Stimulated activated memory B cell treated with anti-CD40 and anti-IgM and Interleukin-4, amounts not matched to agents 10 μg/mL and 1 μg/mL and 100 μg/mL, for 72 hours (primary cell): ENCODE measurements at places on chromosomes 12 and 14.

- peak; percentile 9 for ATAC-seq
These were observed 250.3 kb downstream of the SPTSSA start for GRCh38 chr14:34211732-34212131.

DNA sequence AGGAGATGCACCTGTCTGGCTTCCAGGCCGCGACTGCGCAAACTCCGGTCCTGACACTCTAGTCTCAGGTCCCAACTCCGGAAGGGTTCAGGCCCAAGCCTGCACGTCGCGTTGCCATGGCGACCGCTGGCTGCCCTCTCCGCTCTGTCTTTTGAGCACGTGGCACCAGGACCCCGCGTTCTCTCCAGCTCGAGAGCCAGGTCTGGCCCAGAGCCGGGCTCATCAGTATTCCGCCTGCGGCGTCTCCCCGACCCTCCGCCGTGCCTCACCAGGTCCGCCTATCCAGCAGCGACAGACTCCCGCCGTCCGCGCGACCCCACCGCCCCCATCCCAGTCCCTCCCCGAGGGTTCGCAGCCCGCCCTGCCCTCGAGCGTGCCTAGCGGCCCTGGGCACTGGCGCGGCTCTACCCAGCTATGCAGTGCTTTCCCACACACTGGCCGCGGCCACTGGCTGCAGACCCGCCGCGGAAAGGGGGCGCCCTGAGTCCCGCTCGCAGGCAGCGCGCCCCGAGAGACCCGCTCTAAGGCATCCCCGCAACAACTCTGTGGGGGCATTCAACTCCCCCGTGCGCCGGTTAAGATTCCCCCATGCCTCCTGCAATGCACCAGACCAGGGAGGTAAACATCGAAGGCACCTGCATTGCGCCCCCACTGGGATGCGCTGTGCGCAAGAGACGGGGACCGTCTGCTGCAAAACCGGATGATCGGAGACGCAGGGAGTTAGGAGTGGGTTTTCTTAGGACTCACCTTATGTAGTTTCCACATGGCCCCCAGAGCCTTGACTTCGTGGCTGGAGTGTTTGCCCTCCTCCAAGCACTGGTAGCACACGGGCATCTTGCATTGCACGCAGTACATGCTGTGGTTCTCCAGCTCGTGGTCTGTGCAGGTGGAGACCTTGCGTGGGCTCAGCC is 1.3 kb downstream of the TRIM9 start:
- peak; percentile 39 for ATAC-seq

- no peak for ATAC-seq
These were observed 130.7 kb downstream of the DIO2 start for GRCh38 chr14:80080601-80081000.

GRCh38 chr12:99386907-99387306 is 260.6 kb upstream of the GARIN6 start:
- ATAC-seq: no peak

- ATAC-seq: no peak
These were observed 18.1 kb downstream of the KITLG start for GRCh38 chr12:88562151-88562550.

DNA sequence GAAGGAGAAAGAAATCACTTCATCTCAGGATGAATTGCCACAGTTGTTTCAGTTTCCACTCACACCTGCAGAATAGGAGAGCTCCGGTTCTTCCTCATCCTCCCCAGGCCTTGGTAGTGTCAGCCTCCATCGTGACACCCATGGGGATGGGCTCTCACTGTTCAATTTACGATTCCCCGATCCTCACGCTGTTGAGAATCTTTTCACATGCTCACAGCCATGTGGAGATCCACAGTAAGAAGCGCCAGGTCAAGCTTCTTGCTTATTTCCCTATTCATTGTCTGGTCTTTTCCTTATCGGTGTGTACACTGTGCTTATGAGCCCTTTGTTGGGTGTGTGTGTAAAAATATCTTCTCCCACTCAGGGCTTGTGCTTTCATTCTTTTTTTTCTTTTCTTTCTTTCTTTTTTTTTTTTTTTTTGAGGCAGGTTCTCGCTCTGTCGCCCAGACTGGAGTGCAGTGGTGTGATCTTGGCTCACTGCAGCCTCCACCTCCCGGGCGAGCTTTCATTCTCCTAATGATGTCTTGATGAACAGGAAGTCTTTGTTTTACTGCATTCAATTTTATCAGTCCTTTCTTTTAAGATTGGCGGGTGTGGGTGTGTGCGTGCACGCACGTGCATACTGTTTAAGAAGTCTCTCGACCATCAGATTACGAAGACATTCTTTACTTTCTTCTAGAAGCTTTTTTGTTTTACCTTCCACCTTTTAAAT is 21.5 kb downstream of the RIN3 start:
- ATAC-seq: no peak

- no peak for ATAC-seq
These were observed 610.9 kb downstream of the RERGL start for GRCh38 chr12:17478908-17479673.

DNA sequence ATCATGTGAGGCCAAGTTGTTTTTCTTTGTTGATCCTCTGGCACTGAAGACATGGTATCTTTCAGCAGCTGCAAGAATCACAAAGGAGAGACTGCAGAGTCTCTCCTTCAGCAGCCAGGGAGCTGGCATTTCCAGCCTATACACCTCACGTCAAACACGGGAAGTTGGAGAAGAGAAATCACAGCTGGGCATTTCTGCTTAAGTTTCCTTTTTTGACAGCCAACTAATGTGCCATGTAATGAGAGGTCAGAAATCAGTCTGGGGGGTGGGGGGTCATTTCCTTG is 28.3 kb downstream of the PHLDA1 start:
- no peak for ATAC-seq

DNA sequence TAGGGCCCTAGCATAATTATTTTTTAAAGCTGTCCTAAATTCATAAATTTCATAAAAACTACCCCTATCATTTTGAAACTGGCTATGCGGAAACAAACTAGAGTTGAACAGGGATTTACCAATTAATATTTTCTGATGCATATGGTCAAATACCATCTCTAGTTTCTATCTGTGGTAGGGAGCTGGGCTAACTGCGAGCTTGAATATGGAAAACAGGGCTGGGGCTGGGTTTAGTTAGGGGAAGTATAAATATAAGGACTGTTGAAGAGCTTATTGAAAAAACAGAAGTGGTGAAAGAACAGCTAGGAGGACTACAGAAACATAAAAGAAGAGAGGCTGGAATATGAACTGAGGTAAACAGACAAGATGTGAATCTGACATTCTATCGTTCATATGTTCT is 91.8 kb downstream of the SLC38A1 start:
- ATAC-seq: peak; percentile 57

GRCh38 chr12:27733052-27733656 is 22.5 kb downstream of the MRPS35 start:
- ATAC-seq: no peak

- ATAC-seq: no peak
These were observed 41.6 kb downstream of the GUCY2C start for GRCh38 chr12:14654842-14655241.

DNA sequence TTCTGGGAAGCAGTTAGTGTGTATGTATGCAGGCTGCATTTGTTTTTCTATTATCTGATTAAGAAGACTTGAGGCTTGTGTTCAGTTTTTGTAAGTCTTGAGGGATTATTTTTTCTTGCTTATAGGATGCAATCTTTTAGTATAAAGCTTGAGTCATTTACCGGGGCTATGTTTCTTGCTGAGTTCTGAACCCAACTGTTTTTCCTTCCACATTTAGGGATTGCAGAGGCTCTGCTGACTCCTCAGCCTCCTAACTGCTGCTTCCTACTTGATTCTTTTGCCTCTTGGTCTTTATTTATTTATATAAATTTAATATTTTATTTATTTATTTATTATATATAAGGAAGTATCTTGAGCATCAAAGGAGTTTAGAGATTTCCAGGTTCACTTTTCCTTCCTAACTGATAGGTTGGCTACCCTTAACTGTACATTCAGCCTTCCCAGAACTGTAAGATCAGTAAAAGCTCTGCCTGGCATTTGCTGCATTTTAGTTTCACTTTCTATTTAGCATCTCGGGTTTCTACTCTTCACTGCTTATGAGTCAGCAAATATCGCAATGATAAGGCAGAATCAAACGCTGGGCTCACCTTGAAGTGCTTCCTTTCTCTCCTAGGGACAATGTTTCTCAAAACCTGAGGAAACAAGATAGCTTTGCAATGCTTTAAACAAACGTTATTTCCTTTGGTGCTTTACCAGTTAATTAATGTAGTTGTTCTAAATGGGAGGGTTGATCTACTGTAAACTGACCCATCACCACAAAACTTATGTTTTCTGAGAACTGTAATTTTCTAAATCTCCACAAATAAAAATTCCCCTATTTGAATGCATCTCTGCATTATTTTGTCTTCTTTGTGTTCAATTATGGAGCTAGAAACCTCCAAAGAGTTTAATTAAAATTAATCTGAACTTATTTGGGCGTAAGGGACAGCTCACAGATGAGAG is 1183.7 kb upstream of the TMEM132C start:
- no peak for ATAC-seq

DNA sequence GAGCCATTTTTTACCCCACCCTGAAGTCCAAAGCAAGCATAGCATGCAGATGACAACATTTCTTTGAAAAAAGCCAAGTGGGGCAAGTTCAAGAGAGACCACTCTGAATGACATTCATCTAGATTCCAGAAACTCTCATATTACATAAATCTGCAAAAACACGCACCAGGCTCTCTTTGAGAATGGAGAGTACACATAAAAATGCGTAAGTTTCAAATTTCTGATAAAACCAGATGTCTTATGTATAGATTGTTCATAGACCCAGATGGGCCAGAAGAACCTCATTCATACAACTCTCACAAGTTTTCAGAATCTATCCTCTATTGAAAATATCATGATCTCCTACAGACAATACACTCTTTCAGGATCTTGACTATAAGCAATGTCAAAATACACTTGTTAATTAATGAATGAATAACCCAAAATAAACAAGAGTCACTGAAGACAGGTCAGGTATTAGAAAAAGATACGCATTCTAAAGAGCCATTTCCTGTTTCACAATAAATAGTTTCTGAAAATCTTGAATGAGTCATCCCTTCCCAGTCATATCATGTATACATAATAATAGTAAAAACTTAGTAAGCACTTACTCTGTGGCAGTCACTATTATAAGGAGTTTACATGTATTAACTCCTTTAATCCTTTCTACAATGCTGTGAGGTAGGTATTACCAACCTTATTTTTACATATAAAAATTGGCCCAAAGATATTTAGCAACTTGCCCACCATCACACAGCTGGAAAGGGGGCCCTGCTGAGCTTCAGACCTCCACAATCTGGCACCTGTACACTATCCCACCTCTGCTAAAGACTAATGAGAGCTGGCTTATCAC is 72.0 kb downstream of the PPP2R5E start:
- peak; percentile 86 for ATAC-seq

DNA sequence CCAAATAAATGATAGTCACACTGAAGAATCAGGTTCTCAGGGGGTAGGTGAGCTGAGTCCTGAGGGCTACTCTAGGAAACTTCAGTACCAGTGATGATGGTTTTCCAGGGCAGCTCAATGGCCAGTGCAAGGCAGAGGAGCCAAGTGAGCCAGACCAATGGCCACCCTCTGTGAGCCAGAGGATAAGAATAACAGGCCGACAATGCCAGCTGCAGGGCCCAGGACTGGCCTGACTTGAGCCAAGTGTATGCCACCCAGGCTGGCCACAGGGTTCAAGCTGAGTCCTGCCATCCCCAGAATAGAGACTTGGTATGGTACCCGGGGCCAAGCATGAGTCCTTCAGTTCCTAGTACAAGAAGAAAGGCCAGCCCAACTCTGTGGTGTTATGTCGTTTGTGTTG is 355.5 kb downstream of the DPF3 start:
- no peak for ATAC-seq

GRCh38 chr12:111624540-111624939 is 25.4 kb upstream of the ATXN2 start:
- ATAC-seq: no peak

GRCh38 chr12:100798286-100799160 is 3.9 kb downstream of the ANO4 start:
- no peak for ATAC-seq

DNA sequence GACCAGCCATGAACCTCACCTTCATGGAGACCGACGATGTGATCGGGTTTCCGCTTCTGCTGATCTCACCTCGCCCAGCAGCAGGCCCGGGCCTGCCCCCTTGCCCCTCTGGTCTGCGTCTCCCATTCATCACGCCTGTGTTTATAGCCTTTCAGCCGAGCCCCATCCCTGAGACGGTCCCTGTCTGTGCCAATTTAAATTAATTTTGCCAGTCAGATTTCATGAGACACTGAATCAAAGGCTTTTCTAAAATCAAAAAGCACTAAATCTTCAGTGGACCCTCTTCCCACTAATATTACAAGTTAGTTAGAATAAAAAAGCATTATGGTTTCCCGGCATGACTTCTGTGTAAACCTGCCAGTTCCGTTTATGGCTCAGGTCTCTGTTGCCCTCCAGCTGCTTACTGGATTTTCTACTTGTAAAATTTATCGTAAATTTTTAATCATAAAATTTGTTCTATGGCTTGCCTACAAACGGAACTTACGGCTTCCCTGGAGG is 155.9 kb downstream of the ESRRB start:
- no peak for ATAC-seq

GRCh38 chr12:112713471-112713870 is 78.1 kb upstream of the RPH3A start:
- no peak for ATAC-seq

- no peak for ATAC-seq
These were observed 184.6 kb upstream of the TMEM260 start for GRCh38 chr14:56394826-56395530.

DNA sequence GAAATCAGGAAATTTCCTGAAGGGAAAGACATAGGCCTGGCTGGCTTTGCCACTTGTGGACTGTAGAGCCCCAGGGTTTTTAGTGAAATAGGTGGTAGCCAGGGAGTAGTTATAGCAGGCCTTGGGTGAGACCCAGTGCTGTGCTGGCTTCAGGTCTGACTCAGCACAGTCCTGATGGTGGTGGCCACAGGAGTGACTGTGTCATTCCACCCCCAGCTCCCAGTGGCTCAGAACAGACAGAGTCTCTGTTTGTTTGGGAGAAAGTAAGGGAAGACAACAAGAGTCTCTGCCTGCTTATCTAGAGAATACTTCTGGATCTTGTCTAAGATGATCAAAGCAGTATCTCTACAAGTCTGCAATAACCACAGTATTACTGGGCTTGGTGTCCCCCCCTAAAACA is 27.5 kb upstream of the OR6J1 start:
- peak; percentile 57 for ATAC-seq

DNA sequence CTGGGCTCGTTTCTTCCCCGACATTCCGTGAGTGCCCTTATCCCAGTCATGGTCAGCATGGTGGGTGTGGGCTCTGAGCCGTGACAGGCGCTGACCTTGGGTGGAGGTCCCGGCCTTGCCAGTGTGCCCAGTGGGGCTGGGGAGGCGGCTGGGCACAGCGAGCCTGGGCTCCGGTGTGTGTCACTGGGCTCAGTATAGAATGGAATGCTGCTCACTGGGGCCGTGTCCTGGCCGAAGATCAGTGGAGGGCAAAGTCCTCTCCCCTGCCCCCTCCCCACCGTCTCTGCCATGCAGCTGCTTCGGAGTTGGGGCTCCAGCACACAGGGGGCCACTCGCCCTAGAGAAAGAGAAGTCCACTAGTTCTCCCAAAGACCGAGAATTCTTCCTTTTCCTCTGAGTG is 164.4 kb downstream of the TSPAN9 start:
- ATAC-seq: no peak
